ENCODE measurements at places on chromosomes 6 and 20. TPM values are rescaled to one million over a fixed set of nuclear protein-coding genes. Genes with fewer than 3 reads are reported as not detected.
A peak's percentile ranks its signal among the peaks of the same experiment; 100 is the strongest.

Gene CDK5RAP1
- polyA plus RNA-seq, result 38.6 TPM

Gene PGBD1
- polyA plus RNA-seq, result 2.2 TPM

Gene XKR7
- 0.42 TPM for polyA plus RNA-seq

DNA sequence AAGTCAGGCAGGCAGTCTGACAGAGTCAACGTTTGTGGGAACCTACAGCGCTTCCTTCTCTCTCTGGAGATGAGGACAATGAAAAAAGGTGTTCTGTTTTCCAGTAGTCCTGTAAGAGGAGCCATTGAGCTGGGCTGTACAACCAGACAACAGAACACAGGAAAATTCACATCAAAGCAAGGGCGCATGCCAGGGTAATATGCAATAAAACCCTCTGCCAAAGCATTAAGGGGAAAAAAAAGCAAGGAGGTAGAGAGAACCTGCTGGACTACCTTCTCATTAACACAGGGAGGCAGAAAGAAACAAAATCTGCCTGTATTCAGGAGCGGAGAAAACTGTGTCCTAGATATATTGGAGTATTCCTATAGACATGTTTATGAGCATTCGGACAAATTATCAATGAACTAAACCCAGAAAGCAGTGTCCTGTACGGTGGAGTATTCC lies 1.3 kb downstream of the RNF24 start:
- H3K27me3 ChIP-seq, result no peaks in the 10 kb centered on the region
- peak overlapping the region; percentile 66 for H3K27ac ChIP-seq
- H3K4me1 ChIP-seq, result peaks cover 28% of the 10 kb centered on the region
- H3K36me3 ChIP-seq, result no peaks in the 10 kb centered on the region

DNA sequence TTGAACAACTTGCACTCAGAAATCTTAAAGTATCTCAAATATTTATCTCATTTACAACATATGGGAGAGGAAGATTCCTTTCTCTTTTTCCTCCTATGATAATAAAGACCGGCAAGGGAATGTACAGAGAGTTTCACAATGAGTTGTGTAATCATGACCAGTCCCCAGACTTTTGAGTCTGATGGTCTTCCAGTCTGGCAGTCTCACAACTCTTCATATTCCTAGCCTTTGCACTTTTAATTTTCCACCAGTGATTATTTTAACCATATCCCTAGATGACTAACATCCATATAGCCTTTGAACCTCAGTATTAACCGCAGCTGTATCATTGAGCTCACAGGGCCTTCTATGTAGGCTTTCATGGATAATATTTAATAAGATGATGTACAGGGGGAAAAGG lies 278.5 kb downstream of the KHDC1L start:
- H3K36me3 ChIP-seq, result no peaks in the 10 kb centered on the region
- DNase-seq, result no peak
- H3K27ac ChIP-seq, result no peak overlapping the region
- H3K4me3 ChIP-seq, result no peak overlapping the region
- H3K4me1 ChIP-seq, result no peaks in the 10 kb centered on the region
- no peaks in the 10 kb centered on the region for H3K27me3 ChIP-seq

DNA sequence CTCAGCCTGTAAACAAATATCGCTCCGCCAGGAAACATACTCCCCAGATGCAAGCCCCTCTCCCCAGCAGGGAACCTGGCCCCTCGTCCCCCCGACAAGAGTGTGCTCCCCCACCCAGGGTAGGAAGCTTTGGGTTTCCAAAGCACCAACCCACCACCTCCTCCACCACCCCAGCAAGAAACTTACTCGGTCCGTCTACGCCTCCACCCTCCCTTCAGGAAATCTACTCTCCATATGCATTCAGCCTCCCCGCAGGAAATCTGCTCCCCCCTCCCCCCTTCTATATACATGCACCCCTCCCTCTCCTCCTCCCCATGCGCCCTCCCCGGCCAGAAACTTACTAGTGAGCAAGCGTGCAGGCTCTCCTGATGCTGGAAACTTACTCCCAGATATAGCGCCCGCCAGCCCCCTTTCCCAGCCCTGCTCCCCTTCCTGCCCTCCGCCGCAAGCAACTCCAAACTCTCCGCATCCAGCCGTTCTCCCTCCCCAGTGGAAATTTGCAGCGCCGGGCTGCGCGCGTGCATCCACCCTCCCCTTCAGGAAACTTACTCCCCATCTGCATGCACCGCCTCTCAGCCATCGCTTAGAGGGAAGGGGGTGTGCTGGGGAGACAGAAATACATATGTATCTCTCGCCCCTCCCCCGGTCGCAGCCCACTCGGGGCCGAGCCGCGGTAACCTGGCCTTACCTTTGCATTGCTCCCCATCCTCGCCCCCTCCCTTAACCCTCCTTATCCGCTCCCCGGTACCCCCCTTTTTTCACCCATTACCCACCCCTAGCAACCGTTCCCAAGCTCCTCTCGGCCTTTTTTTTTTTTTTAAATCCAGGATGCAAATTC lies at the start of gene TRERF1:
TRERF1 (minus strand) TSS at position 594 of the 838 bp plus-strand sequence. CDS start 182,336 bp downstream, outside the sequence.
- H3K36me3 ChIP-seq, result no peaks in the 10 kb centered on the region
- H3K4me1 ChIP-seq, result peaks cover 4% of the 10 kb centered on the region
- H3K4me3 ChIP-seq, result peak within 1 kb of the TSS; percentile 64
- H3K27ac ChIP-seq, result peak within 1 kb of the TSS; percentile 74
- DNase-seq, result peak; percentile 70

DNA sequence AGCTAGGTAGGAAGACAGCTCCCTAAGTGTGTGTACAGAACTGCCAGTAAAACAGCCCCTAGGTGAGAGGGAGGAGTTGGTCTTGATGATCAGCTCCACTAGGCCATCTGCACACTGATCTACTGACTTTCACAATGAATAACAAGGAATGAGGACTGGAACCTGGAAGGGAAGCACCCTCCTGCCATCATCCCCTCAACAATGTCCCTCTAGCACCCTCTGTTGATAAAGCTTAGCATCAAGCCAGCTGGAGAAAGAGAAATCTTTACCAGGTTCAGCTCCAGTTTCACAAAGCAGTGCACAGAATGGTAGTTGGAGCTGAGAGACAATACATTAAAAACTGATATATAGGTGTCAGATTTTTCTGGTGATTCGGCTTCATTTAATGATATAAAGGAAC lies 57.2 kb upstream of the IRAK1BP1 start:
- no peak overlapping the region for H3K4me3 ChIP-seq
- no peaks in the 10 kb centered on the region for H3K36me3 ChIP-seq

DNA sequence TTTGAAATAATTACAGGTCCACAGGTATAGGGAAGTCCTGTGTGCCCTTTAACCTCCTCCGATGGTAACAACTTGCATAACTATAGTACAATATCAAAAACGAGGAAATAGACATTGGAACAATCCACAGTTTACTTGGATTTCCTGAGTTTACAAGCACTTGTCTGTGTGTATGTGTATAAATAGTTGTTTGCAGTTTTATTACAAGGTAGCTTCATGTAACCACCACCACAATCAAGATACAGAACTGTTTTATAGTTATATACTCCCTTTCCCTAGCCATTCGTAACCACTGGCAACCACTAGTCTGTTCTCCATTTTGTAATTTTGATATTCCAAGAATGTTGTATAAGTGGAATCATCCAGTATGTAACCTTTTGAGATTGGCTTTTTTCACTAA lies 9.1 kb downstream of the FBXO9 start:
- peaks cover 48% of the 10 kb centered on the region for H3K36me3 ChIP-seq
- no peak overlapping the region for H3K4me3 ChIP-seq
- no peak for DNase-seq
- no peaks in the 10 kb centered on the region for H3K4me1 ChIP-seq

GRCh38 chr20:32285621-32286371 lies 8.3 kb downstream of the KIF3B start:
- H3K27ac ChIP-seq, result peak overlapping the region; percentile 35
- no peaks in the 10 kb centered on the region for H3K27me3 ChIP-seq
- DNase-seq, result no peak
- H3K36me3 ChIP-seq, result no peaks in the 10 kb centered on the region
- H3K4me3 ChIP-seq, result no peak overlapping the region

- no peaks in the 10 kb centered on the region for H3K27me3 ChIP-seq
- no peaks in the 10 kb centered on the region for H3K36me3 ChIP-seq
- no peak overlapping the region for H3K27ac ChIP-seq
- no peaks in the 10 kb centered on the region for H3K4me1 ChIP-seq
Measured at GRCh38 chr6:147468634-147469033, 39.9 kb upstream of the SAMD5 start.

DNA sequence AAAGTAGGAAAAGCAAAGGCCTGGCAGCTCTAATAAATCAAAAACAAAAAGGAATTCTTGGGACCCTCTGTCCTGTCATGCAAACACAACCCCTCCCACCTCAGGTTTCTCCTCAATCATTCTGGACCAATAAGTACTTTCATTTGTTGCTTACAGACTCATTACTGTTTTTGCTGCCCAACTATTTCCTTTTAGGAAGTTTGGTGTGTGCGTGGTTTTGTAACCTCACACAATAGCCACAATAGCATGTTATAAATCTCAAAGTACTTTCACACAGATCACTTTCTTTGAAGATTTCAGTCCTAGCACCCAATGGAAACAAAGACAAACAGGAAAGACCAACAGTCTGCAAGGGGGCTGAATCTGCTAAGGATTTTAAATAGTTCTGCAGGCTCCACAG lies 4.5 kb downstream of the MRPL14 start:
- no peaks in the 10 kb centered on the region for H3K27me3 ChIP-seq
- H3K4me3 ChIP-seq, result no peak overlapping the region
- no peak for DNase-seq
- peaks cover 26% of the 10 kb centered on the region for H3K4me1 ChIP-seq
- H3K36me3 ChIP-seq, result no peaks in the 10 kb centered on the region

GRCh38 chr6:131210469-131210868 lies 75.2 kb downstream of the AKAP7 start:
- H3K36me3 ChIP-seq, result no peaks in the 10 kb centered on the region
- no peak for DNase-seq
- no peaks in the 10 kb centered on the region for H3K4me1 ChIP-seq
- H3K27ac ChIP-seq, result no peak overlapping the region
- no peaks in the 10 kb centered on the region for H3K27me3 ChIP-seq

Data from pancreas (tissue), 10 donors.